Activated CD4-positive, alpha-beta T cell treated with anti-CD3 and anti-CD28 coated beads, Interleukin-2, amount 10 ng/mL, durations not matched to agents 7 days and 5 days (primary cell): ENCODE measurements at places on chromosomes 12 and 14. TPM values are rescaled to one million over a fixed set of nuclear protein-coding genes. Genes with fewer than 3 reads are reported as not detected.

DNA sequence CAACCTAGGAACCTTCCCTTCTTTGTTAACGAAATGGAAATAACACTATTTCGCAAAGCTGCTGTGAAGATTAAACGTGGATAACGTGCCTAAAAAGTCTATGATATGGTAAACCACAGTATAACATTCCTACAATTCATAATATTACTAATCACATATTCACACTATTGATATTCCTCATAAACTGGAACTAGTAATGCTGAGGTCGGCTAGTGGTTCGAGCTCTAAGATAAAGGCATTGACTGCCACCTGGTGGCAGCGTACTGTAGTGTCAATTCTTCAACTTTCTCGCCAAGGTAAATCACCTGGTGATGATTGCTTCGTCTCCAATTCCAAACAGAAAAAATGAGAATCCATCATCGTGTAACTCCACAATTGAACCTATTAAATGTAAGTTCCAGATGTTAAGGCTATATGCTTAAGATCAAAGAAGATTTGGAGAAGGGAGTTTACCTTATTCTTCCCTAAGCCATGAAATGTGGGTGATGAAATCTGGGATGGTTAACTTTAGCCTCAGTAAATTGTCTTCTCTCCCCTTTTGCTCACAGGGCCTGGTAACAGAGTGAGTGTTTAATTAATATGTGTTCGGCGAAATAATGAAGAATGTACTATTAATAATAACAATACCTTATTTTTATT, 197.5 kb upstream of the TMEM132C start:
- DNase-seq, result peak; percentile 18

DNA sequence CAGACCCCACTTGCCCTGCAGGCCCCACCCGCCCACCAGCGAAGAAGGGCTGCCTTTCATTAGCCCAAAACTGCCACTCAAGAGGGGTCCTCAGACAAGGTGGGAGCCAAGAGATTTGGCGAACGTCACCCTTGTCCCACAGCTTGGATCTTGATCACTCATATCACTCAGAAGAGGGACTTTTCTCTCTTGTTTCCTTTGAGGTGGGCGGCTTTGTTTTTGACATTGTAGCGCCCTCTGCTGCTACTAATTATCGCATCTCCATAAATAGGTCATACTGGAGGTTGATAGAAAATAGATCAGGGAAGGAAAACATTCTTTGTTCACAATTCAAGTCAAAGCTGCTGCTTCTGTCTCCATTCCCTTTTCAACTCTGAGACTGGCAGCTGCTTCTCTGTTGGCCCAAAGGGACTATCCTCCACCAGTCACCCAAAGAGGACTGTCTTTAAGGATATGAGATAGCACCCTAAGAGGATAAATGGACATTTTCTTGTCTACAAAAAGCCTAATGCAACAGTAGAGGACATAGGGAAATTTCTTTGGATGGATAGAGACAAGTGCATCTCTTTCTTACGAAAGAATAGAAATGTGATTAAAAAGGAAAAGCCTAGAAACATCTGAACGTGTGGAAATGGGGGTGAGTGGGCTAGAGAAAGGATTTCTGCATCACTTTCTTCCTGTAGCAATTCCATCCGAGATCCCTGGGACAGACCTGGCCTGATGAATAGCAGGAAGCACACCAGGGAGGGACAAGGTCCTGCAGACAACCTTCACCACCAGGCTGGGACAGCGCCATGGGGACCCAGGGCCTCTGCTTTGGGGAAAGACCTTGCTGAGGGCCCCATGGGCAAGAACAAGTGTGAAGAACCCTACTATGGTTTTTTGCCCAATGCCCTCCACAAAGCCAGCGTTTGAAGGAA, 115.8 kb downstream of the DAD1 start:
- DNase-seq, result no peak

DNA sequence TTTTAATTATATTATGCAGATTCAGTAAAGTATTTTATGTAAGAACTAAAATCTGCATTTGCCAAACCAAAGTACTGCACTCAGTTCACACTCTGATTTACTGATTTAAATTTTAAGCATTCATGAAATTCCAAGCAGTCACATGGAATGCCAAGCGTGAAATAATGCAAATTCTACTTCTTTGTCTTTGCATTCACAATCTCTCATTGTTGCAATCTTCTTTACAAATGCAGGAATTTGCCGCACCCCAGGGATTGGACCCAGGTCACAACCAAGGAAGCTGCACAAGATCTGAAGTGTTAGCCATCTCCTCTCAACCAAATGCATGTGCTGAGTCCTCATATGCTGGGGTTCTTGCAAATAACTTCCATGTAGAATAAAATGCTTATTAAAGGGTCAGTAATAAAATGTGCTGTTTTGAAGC, 71.9 kb downstream of the TUNAR start:
- no peak for DNase-seq

DNA sequence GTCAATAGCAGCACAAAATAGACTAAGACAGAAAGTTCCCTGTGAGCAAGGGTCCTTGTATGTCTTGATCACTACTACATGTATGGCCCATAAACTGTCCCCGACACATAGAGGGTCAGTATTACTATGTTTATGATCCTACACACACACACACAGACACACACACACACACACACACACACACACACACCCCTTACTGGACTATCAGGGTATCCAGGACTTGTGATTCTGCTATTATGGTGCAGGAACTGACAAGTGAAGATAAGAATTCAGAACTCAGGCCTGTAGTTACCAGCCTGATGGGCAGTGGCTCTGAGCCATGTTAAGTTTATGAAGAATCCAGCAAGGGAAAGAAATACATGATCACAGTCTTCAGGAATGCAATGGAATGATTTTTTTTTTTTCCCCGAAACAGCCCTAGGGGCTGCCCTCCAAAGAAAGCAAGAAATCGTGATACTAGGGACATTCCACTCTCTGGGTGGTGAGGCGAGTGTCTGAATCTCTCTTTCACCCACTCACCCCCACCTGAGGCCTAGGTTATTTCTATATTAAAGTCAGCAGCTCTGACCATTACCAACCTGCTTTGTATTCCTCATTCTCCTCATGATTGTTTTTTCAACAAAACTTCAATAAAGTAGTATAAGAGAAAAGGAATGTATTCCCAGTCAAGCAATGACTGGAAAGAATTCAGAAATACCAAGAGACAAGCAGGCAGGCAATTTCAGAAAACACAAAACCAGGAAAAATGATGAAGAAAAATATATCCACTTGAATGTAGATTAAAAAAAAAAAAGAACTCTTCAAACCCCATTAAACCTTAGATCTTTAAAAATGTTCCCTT, 105.8 kb downstream of the AVPR1A start:
- no peak for DNase-seq

ASIC1 gene
- 8.7 TPM for total RNA-seq

PSME2 gene
- total RNA-seq, result 644 TPM

- no peak for DNase-seq
Observed at GRCh38 chr12:67649261-67649569, 670 bp downstream of the DYRK2 start.

DNA sequence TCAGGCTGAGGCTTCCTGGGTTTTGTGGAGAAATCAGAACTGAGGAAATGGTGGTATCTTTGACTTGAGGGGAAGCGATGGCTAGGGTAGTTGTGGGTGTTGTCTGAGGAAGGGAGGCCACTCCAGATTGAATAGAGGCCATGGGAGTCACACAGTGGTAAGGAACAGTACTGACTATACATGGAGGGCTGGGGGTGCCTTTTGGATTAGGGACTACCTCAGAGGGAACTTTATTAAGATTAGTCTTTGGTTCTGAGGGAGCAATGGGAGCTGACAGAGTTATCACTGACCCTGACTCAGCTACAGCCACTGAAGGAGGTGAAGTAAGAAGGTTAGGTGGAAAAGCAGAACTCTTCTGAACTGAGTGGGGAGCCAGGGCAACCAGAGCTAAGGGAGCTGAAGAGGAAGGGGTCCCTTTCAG, 4.4 kb downstream of the NACA start:
- no peak for DNase-seq

TMEM233 gene
- not detected for total RNA-seq

GRCh38 chr14:98819132-98819866, 452.7 kb downstream of the BCL11B start:
- no peak for DNase-seq

WASHC4 gene
- 43.3 TPM for total RNA-seq
